ENCODE measurements at places on chromosomes 3 and 15.
A peak's percentile ranks its signal among the peaks of the same experiment; 100 is the strongest.

DNA sequence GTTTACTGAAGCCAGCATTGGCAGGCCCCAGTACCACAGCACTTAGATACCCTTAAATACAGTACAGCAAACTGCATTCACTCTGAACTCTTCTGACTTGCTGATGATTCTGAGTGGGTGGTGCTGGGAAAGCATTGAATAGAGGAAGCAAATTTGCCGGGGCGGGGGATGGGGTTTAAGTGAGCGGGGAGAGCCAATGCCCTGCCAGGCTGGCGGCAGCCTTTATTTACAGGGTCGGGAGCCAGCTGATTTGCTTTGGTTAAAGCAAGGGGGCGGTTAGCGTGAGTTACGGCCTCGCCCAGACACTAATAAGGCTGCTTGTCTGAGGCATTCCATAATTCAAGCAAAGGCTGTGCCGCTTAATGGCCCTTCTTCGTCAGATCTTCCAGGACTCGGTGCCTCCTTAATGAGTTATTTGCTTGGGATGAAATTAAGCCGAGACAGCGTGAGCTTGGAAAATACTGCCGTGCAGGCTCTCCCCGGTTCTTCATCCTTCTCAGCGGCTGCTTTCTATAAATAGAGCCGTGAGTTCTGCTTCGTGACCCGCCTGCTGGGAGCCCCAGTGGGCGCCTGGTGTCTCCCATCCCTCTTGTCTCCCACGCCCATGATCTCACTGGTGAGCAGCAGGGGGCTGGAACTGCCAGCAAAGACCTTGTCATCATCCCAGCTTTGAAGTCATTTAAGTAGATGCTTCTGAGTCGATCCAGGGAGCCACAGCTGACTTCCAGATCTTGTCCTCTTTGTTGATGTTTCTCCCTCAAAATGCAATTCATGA lies 25.8 kb downstream of the SPSB4 start:
- no peak for DNase-seq

DNA sequence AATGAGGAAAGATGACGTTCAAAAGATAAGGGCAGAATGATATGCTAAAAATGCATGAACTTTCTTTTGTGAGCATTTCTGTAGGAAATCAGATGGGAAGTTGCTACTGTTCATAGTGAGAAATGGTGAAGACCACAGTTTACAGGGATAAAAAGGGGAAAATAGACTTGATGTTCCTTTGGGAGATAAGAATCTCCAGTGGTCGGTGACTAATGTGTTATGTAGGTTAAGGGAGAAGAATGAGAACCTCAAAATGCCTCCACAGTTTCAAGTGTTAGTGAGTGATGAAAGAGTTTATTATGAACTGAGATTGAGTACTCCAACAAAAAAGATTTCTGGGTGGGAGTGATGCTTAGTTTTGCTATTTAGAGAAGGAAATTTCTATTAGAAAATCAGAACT lies 247.2 kb downstream of the LSAMP start:
- no peak for DNase-seq

DNA sequence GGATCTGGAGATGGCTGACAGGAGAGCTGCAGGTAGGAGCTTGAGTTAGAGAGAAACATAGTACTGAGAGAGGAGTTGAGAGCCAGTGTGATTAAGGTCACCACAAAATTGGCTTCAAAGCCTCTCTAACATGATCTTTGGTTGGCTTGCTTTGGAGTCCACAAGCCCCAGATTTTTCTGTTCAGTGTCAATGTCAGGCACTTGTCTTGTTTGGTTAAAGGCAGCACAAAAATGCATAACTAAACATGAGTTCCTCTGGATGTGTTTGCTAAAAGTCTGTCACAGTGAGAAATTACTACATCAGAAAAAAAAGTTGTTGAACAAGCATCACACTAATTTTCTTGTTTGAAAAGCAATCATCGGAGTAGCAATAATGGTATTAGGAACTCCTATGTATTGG lies 440.5 kb downstream of the NTRK3 start:
- no peak for DNase-seq

- DNase-seq: no peak
Measured at GRCh38 chr3:127535106-127535785, 55.3 kb downstream of the TPRA1 start.

DNA sequence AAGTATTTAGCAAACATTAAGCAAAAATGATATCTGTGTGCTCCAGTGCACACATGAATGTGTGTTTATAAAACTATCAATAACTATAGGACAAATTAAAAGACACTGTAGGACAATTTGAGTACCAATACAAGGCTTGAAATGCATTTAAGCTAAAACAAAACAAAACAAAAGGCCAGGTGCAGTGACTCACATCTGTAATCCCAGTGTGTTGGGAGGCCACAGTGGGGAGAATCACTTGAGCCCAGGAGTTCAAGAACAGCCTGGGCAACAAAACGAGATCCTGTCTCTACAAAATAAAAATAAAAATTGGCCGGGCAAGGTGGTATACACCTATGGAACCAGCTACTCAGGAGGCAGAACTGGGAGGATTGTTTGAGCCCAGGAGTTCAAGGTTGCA lies 50.7 kb downstream of the CSNK1G1 start:
- DNase-seq: no peak

DNA sequence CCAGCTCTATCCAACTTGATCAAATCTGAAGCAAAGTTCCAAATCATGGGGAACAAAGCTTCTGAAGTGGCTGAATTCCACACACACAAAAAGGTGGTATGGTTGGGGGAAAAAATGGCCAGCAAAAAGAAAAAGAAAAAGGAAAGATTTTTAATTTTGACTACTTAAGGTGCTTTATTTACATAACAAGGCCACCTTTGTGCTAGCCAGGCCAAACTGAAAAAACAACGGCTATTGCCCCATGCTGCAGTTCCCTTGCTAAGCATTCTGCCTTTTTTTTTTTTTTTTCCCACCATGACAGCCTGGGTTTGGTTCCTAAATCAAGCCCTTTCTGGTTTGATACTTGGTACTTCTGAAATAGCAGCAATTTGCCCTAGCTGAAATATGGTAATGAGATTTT lies 66.5 kb upstream of the DAZL start:
- DNase-seq: no peak

GRCh38 chr15:101329867-101330380 lies 34.9 kb upstream of the SNRPA1 start:
- DNase-seq: no peak

GRCh38 chr15:45796433-45796832 lies 161.6 kb downstream of the SQOR start:
- no peak for DNase-seq

DNA sequence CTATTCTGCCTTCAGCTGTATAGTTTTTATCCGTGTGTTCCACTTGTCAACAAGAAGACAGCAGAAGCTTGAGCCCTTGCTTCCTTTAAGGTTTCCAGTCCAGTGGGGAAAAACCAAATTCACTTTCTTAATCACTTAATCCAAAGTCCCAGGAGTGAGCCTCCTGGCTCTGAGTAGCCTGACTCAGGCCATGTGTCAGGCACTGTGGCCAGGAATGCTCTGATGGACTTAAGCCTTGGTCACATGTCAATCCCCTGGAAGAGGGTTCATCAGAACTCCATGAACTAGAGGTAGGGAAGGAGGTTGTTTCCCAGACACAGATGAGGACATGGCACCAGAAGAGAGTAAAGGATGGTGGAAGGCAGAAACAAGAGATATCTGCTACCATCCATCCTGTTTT lies 8.8 kb downstream of the VIPR1 start:
- no peak for DNase-seq

DNA sequence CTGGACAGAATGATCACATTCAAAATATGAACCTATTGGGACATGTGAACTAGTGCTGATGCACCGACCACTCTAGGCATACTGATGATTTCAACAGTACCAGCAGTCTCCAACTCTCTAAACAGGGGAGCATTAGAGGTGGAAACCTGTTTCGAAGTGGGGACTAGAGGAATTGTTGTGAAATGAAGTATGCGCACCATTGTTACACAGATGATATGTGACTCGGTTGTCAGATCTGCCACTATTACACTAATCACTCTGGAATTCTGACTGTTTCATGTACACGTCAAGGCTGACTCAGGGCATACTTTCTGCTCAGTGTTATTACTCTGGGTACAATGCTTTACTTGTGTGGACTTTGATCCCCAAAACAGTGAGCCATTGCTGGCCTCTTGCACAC lies 198.2 kb upstream of the UBE2E2 start:
- DNase-seq: no peak

- DNase-seq: no peak
Measured at GRCh38 chr3:23709987-23710386, 95.8 kb upstream of the UBE2E1 start.

GRCh38 chr3:161266731-161267150 lies 45.6 kb downstream of the NMD3 start:
- no peak for DNase-seq

DNA sequence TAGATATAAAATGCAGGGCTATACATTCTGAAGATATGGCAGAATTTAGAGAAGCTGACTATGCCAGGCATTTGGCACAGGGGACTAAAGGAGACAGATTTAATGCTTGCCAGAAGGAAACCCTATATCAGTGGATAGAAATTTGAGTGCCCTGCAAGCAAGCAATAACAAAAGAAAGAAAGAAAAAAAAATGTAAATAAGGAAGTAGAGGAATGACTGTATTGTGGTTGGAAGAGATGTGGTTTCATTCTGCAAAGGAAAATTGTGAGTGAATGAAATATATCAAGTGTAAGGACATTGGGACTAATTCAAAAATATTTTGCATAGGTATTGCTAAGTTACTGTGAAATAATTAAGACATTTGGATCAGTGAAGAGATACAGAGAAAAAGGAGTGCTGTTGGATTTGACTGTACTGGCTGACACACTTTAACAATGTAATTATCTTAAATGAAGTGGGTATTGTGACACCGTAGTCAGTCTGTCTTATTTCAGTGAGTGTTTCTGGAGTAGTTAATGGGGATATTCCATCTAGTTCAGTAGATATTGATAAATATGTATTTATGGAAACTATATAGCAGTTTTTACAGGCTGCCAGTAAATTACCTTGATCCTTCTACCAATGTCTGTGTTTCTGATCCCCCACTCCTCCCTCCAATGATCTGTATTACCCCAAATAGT lies 418.2 kb downstream of the CNTN4 start:
- no peak for DNase-seq

DNA sequence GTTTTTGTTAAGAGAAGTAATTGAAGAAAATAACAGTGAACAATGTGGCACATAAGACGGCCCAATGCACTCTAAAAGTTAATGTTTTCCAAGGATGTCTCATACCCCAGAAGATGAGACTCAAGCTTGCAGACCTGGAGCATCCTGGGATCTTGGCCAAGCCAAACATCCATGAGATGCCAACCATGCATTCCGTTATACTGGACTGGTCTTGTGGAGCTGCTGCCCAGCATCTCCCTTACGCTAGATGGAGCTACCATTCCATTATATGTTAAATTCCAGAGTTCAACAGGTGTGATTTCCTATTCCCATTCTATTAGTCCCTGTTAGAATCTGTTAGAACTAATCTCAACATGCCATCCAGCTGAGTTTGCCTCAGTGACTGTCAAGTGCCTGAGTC lies 181.8 kb downstream of the PDCD6IP start:
- no peak for DNase-seq

DNA sequence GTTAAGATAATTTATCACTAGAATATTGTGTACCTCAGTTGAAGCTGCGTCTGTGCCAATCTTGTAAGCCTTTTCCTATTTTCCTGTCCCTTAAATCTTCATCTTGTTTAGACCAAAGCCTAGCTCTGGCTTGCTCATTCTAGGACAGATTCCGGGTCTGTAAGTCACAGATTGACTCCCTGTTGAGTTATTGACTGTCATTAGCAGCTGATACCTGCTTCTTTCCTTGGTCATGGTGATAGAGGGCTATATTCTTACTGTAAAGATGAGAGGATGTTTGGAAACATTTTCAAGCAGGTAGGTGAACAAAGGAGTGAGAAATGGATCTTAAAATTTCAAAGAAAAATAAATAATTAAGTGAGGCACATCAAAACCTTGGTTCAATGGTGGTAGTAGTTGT lies 200.2 kb downstream of the KCNH8 start:
- DNase-seq: no peak

GRCh38 chr3:180296971-180297370 lies 260.2 kb upstream of the PEX5L start:
- no peak for DNase-seq

DNA sequence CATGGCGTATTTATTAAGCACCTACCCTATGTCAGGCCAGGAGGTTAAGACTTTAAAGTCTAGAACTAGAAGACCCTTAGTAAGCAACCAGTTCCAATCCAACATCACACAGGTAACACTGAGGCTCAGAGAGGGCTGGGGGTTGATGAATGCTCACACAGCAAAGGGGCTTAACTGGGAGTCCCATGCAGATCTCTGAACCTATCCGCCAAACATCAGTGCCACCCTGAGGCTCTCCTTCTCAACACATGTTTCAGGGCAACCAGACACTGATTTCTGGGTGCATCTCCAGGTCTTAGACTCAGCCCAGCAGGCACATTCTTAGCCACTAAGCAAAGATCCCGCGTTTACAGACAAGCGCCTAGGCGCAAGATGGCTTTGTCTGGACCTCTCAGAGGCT lies 92.0 kb upstream of the SLC6A11 start:
- no peak for DNase-seq

GRCh38 chr3:152185891-152186630 lies 82.7 kb upstream of the MBNL1 start:
- no peak for DNase-seq

GRCh38 chr15:57619746-57620145 lies 28.0 kb downstream of the MYZAP start:
- no peak for DNase-seq

- peak; percentile 72 for DNase-seq
Measured at GRCh38 chr3:156664831-156665178, 9.6 kb upstream of the TIPARP start.

GRCh38 chr3:177053107-177053506 lies 144.2 kb downstream of the TBL1XR1 start:
- no peak for DNase-seq

DNA sequence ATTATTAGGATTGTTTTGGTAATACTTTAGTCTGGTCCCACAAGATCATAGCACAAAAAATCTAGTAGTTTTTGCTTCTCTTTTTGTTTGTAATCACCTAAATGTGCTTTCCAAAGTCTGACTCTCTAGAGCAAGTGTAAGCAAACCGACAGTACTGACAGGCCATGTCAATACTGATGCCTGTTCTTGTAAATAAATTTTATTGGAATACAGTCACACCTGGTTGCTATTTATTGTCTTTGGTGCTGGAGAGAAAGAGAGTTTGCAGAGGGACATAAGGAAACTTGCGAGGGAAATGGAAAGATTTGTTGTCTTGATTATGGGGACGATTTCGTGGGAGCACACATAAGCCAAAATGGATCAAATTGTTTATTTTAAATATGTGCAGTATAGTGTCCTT lies 77.5 kb downstream of the NAALADL2 start:
- no peak for DNase-seq

DNA sequence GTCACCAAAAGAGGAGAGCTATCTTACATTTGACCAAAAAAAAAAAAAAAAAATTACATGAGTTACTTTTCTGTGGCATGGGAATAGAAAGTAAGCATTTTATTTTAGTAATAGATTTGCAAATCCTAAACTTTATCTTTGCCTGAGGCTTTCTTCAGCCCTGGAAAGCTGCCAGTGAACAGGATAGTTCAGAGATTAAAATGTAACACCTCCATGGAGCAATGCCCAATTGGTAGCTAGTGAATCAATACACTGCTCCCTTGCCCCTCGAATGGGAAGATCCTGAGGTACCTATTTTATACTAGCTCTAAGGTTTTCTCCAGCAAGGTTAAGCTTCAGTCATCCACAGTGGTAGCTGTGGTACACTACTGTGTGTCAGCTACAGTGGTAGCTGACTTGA lies 867.1 kb downstream of the NAALADL2 start:
- no peak for DNase-seq

Measured in GM06990 (cell line).